ENCODE measurements at places on chromosomes 3 and 15.

DNA sequence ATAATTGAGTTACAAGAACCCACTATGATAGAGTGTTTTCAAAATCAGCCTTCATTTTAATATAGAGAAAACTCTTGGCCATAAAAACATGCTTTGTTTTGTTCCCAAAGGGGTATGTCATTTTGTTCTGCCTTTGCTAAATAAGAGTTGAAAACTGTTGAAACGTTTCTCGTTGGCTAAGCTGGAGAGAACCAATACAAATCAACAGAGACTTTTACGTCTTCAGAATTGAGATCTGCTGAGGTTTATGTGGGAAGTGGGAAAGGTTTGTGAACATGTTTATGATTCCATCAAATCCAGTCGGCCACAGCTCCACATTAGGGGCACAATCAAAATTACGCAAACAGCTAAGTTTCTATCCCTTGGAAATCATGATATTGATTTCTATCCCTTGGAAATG is 102.0 kb downstream of the IGF2BP2 start:
- no peak for DNase-seq

GRCh38 chr3:186922790-186923189 is 7.5 kb upstream of the ST6GAL1 start:
- no peak for DNase-seq

GRCh38 chr15:72907733-72908132 is 124.2 kb upstream of the ADPGK start:
- DNase-seq = no peak

GRCh38 chr3:133641254-133641653 is 20.5 kb downstream of the TOPBP1 start:
- no peak for DNase-seq

DNA sequence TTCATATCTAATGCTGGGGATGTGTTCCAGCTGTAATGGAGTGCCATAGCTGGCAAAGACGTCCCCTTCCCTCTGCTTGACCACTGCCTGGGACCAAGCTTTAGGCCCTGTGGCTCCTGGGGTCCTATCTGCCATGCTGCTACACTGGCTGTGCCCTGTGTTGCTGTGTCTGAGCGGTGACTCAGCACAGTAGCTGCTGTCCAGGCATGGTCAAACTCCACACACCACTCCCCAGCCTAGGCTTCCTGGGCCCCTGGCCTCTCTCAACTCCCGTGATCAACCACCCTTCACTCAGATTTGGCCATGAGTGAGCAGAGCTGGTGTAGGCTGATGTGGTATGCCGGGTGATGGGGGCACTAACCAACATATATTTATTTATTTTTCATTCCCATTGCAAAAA is 27.0 kb downstream of the EPHB1 start:
- no peak for DNase-seq

GRCh38 chr15:80693682-80694610 is 1.2 kb upstream of the ABHD17C start:
- no peak for DNase-seq

- DNase-seq = peak; percentile 62
Measured at GRCh38 chr3:184354121-184354728, 7.2 kb downstream of the CLCN2 start.

DNA sequence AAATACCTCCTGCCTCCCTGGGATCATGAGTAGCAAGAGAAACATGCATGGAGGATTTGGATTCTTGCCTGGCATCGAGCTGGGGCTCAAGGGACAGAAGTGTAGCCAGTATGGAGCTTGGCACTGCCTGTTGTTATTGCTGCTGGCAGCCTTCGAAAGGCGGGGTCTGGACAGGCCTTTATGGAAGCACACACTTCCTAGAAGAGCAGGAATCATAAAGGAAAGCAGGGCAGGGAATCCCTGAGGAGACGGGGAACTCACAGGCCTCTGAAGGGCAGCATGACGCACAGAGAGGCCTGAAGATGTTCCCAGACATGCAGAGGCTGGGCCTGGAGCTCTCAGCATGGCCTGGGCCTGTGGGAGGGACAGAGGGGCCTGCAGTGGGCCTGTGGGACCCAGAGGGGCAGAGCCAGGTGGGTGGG is 18.6 kb upstream of the SLC41A3 start:
- DNase-seq = no peak

- no peak for DNase-seq
Measured at GRCh38 chr3:47799733-47800132, 3.2 kb upstream of the DHX30 start.

DNA sequence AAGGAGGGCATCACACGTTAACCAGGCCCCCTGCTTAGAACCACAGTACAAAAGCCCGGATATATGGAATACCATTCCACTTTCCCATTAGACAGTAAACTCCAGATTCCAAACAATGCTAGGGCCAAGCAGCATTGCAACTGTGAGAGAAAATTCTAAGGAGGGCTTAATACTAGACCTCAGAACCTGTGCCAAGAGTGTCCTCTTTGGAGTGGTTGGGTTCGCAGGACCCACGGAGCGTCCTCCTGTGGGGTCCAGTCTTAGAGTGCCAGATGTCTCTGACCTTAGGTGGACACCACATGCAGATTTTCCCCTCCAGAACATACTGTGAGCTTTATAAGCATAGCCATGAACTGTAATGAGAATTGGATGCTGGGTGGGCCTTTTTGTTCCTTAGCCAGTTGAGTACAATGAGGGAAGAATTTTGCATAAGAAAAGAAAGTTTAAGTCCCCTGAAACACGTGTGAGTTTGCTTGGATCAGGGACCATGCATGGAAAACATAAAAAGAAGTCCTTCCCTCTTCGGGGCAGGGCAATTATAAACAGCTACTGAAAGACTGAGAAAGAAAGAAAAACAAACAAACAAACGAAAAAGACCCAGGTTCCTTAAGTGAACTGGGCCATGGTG is 325.7 kb downstream of the NEK10 start:
- DNase-seq = no peak

- DNase-seq = no peak
Measured at GRCh38 chr3:47892286-47893040, 89.5 kb downstream of the DHX30 start.

DNA sequence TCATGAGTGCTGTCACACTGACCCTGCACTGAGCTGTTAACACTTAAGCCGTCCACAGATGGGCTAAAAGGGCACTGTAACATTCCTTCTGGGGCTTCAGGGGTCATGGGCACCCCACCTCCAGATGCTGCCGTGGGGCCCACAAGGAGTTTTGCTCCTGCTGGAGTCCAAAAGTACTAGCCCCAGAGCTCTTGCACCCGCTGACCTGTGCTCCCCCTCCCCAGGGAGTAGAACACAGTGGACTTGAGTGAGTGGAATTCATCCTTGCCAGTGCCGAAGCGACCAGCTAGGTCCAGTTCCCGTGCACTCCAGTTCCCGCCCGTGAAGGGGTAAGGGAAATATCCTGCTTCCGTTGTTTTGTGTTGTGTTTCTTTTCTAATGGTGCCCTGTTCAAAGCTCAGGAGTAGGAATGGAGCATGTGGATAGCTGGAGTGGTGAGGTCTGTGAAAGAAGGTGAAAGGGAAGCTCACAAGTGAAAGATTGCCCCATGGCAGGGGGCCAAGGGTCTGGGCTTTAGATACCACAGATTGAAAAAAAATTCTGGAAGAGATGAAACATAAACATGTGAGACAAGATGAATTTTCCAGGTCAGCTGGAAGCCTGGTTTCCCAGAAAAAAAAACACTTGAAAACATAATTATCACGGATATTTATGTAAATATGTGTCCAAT is 36.6 kb downstream of the SLCO2A1 start:
- DNase-seq = no peak

DNA sequence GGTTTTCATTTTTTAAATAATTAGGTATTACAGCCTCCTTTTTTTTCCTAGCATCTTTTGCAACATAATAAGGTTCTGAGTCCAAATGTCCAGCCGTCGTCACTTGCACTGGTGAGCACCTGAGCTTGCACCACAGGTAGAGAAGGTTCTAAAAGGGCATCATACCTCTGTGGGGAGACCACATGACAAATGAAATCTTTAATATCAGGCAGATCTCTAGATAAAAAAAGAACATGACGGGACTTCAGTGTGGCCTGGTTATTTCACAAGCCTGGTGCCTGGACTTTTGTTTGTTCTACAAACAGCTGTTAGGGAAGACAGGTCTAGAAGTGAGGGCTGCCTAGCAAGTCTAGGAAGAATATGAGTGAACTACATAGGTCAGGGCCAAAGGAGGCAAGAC is 3.6 kb downstream of the ZBED2 start:
- DNase-seq = no peak

- peak; percentile 30 for DNase-seq
Measured at GRCh38 chr15:31325595-31326155, 960 bp upstream of the KLF13 start.

- DNase-seq = no peak
Measured at GRCh38 chr15:85062560-85062959, 80.9 kb downstream of the PDE8A start.

GRCh38 chr15:86491118-86491517 is 411.4 kb downstream of the AGBL1 start:
- no peak for DNase-seq

- no peak for DNase-seq
Measured at GRCh38 chr3:67447393-67447792, 207.0 kb downstream of the SUCLG2 start.
